ENCODE measurements at places on chromosomes 11 and 22.

GRCh38 chr22:20981787-20982562 is at the start of gene LZTR1:
Gene LZTR1 (plus strand): TSS chr22:20982297. CDS start chr22:20982372, 75 bp downstream.
- DNase-seq = no peak

DNA sequence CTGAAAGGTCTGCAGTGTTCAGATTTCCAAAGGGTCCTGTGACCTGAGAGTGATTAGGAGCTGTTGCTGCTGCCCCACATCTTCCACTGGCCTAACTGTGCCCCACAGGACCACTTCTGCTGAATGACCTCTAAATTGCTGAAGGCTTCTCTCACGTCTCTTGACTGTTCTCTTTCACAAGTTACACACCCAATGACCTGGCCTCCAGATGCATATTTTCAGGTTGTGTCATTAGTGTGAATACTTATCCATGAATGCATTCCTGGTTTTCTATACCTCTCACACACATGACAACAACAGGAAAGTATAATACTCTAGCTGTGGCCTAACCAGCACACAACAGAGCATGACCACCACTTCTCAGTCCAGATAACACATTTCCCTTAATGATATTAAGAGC is 15.4 kb downstream of the PRR14L start:
- no peak for DNase-seq

- DNase-seq = no peak
These were observed 96.5 kb downstream of the ARHGAP8 start for GRCh38 chr22:44848791-44849420.

DNA sequence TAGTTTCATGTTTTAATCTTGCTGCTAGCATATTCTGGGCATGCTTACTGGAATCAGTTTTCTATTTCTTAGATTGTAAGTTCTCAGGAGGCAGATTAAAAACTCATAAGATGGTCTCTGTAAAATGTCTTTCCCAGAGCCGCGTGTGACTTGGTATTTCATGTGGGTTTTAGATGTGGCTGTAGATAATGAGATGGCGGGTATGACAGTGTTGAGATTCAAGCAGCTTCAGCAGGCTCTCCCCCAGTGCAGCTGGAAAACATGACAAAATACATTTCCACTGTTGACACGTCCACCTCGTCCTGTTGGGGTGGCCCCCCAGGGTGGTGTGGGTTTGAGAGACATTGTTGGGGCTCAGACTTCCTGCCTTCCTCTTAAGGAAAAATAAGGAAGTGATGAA is 106.8 kb downstream of the KIRREL3 start:
- DNase-seq = no peak

DNA sequence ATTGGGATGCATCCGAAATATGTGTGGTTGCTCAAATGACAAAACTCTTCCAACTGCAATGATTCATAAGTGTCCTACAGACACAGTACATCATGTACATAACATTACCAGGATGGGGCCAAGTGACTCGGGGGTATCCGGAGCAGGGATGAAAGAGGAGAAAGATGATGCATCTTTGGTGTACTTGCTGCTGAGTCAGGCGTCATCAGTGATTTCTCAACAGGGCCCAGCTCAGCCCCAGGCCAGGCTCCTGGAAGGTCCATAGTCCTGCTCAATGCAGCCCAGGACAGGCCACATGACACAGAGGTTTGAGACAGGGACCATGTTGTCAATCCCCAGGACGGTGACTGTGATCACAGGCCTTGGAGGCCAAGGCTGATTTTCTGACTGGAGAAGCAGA is 59.3 kb downstream of the GGTLC2 start:
- DNase-seq = no peak

GRCh38 chr22:39349967-39350726 is at the start of gene SYNGR1:
Gene SYNGR1 (plus strand): TSS chr22:39349991. CDS start chr22:39350011, 20 bp downstream.
- no peak for DNase-seq

DNA sequence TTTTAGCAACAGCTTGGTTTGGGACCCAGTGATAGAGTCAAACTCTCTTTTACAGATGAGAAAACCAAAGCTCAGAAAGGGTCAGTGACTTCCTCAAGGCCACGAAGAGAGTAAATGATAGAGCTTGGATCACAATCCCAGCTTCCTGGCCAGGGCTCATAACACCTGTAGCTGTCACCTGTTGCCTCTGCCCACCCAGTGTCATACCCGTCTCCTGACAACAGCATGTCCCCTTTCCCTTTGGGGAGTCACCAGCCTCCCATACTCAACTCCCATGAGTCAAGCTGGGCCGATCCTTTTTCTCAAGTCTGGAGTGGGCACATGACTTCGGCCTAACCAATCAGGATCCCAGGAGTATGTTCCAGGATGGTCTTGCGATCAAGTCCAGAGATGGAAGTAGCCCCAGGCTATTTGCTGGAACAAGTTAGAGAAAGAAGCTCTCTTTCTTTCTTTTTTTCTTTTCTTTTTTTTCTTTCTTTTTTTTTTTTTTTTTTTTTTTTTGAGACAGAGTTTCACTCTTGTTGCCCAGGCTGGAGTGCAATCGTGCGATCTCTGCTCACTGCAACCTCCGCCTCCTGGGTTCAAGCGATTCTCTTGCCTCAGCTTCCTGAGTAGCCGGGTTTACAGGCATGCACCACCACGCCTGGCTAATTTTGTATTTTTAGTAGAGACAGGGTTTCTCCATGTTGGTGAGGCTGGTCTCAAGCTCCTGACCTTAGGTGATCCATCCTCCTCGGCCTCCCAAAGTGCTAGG is 27.8 kb upstream of the MYH9 start:
- no peak for DNase-seq
